ENCODE measurements at places on chromosomes 2 and 18. TPM values are rescaled to one million over a fixed set of nuclear protein-coding genes. Genes with fewer than 3 reads are reported as not detected.

POTEC gene
- total RNA-seq: not detected

TSGA10 gene
- 2.5 TPM for total RNA-seq

SDC1 gene
- total RNA-seq: 1.2 TPM

BMP10 gene
- not detected for total RNA-seq

IL1RN gene
- 0.91 TPM for total RNA-seq

TOGARAM2 gene
- 29.7 TPM for total RNA-seq

DNA sequence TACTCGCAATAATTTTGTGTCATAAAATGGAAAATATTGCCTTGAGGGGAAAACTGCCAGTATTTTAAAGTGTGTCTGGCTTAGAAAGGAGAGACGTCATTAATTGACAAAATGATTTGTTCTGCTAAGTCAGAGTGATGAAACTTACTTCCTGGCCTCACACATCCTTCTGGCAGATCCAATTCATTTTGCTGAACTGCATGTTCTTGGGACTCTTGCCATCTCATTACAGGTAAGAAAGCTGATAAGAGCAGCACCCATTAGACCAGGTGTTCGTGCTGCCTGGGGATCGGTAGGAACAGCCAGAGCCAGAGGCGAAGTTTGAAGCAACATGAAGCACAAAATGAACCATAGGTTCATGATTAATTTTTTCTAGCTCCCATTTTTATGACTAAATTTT lies 38.0 kb downstream of the KCNE4 start:
- no peak for DNase-seq
- H3K4me3 ChIP-seq: no peak overlapping the region
- no peak overlapping the region for H3K27ac ChIP-seq
- H3K27me3 ChIP-seq: no peaks in the 10 kb centered on the region

- no peaks in the 10 kb centered on the region for H3K27me3 ChIP-seq
- H3K27ac ChIP-seq: no peak overlapping the region
- no peak for DNase-seq
- H3K4me3 ChIP-seq: no peak overlapping the region
- H3K4me1 ChIP-seq: no peaks in the 10 kb centered on the region
Observed at GRCh38 chr2:185384822-185385560, 353.6 kb upstream of the FSIP2 start.

DNA sequence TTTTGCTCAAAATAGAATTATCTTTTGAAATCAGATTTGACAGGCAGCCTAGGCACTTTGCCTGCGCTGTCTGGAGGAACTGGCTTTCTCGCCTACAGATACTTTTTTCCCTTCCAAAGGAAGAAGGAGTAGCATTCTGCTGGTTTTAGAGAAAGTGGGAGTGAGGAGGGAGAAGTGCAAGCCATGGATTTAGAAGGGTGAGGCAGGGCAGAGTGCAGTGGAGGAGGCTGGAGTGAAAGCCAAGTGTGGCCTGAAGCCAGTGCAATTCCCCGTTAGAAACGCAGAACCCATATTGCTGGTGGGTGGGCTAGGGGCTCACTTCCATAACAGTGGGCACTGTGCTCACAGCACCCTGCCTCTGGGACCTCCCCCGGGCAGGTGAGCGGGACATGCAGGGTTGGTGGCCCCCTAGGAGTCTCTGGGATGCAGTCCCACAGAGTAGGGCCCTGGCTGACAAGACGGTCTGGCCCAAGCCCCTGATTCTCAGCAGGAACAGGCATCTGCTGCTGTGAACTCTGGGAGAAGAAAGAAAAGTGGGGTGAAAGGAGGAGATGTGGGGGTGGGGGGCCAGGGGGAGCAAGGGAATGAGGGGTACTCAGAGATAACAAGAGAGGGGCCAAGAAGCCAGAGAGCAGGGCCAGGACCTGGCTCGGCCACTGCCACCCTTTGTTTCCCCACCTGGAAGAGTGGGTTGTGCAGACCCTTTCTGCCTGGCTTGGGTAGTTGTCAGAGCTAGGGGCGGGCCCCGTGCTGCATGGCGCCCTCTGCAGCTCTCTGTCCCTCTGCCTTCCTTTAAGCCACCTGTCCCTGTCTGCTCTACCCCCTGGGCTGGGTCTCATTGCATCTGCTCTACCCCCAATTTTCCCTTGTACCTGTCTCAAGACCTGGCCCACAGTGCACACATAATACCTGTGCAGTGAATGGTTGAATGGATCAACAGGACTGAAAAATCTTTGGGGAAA lies 273.5 kb upstream of the HS6ST1 start:
- no peaks in the 10 kb centered on the region for H3K36me3 ChIP-seq
- no peak overlapping the region for H3K4me3 ChIP-seq
- no peaks in the 10 kb centered on the region for H3K4me1 ChIP-seq
- no peak for DNase-seq
- H3K27ac ChIP-seq: no peak overlapping the region
- no peaks in the 10 kb centered on the region for H3K27me3 ChIP-seq

- H3K36me3 ChIP-seq: no peaks in the 10 kb centered on the region
- no peak overlapping the region for H3K4me3 ChIP-seq
- H3K4me1 ChIP-seq: no peaks in the 10 kb centered on the region
- no peak for DNase-seq
- H3K27me3 ChIP-seq: no peaks in the 10 kb centered on the region
- H3K27ac ChIP-seq: no peak overlapping the region
Observed at GRCh38 chr2:204170411-204170810, 233.8 kb downstream of the ICOS start.

GRCh38 chr2:28292491-28292890 lies 100.2 kb upstream of the FOSL2 start:
- no peak overlapping the region for H3K27ac ChIP-seq
- no peak overlapping the region for H3K4me3 ChIP-seq
- no peaks in the 10 kb centered on the region for H3K4me1 ChIP-seq
- H3K27me3 ChIP-seq: no peaks in the 10 kb centered on the region
- DNase-seq: no peak
- no peaks in the 10 kb centered on the region for H3K36me3 ChIP-seq

DNA sequence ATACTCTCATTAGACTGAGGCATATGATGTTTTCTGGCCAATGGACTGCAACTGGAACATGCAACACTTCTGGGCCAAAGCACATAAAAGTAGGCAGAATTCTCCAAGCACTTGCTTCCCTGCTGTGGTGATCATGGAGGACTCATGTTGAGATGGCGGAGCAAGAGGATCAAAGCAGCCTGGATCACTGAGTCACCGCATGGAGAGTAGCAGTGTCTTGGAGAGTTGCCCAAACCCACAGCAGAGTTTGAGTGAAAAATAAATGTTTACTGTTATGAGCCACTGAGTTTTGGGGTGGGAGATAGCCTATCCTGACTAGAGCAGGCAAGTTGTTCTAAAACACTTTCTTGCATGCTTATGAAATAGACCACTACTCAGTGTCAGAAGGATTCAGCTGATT lies 359.5 kb downstream of the ZNF521 start:
- no peak overlapping the region for H3K27ac ChIP-seq
- DNase-seq: no peak
- no peaks in the 10 kb centered on the region for H3K27me3 ChIP-seq

DNA sequence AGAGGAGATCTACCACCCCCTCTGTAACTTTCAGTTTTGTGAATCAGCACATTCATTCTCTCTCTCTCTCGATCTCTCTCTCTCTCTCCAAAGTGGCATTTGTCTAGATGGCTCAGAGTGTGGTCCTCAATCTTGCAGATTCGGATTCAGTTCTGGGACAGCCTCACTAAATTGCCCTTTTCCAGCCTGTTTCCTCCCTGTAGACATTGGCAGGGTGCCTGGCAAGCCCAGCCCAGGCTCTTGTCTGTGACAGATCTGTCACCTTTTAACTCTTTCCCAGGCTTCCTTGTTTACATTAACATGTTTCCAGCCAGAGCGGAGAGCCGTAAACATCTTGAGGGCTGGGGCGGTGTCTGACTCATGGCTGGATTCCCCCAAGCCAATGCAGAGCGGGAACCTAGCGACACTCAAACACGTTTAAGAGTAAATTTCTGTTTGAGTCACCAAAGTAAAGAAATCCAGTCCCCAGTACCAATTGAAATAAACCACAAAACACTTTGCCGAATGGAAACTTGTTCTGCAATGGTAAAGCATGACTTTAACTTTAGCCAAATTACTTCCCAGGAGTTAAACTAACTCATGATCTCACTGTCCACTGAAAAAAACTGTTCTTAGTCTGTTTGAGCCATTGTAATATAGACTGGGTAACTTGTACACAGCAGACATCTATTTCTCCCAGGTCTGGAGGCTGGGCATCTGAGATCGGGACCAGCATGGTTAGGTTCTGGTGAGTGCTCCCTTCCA lies 6.6 kb upstream of the CYP27C1 start:
- no peak overlapping the region for H3K27ac ChIP-seq
- H3K4me1 ChIP-seq: no peaks in the 10 kb centered on the region
- peaks cover 5% of the 10 kb centered on the region for H3K27me3 ChIP-seq
- no peak for DNase-seq
- H3K4me3 ChIP-seq: no peak overlapping the region
- H3K36me3 ChIP-seq: no peaks in the 10 kb centered on the region

- no peak for DNase-seq
- no peak overlapping the region for H3K4me3 ChIP-seq
- H3K27ac ChIP-seq: no peak overlapping the region
- no peaks in the 10 kb centered on the region for H3K27me3 ChIP-seq
- H3K36me3 ChIP-seq: peaks cover 15% of the 10 kb centered on the region
Observed at GRCh38 chr2:159725713-159726112, 13.4 kb downstream of the MARCHF7 start.

DNA sequence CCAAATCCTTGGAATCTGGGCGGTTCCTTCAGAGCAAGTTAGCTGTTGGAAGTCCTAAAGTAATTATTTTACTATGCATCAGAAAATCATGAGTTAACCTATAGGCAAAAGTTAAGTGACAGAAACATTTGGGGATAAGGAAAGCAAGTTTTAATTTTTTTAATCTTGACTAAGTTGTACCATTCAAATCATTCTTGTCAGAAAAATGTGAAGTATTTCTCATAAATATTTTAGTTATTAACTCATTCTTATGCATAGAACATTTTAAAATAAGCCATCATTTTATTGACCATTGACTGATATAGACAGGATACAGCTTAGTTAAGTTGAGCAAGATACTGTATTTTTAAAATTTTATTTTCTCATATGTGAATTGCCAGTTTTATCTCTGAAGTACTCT lies 98.2 kb upstream of the FOSL2 start:
- H3K27me3 ChIP-seq: no peaks in the 10 kb centered on the region
- no peaks in the 10 kb centered on the region for H3K4me1 ChIP-seq
- no peak for DNase-seq
- no peak overlapping the region for H3K27ac ChIP-seq

DNA sequence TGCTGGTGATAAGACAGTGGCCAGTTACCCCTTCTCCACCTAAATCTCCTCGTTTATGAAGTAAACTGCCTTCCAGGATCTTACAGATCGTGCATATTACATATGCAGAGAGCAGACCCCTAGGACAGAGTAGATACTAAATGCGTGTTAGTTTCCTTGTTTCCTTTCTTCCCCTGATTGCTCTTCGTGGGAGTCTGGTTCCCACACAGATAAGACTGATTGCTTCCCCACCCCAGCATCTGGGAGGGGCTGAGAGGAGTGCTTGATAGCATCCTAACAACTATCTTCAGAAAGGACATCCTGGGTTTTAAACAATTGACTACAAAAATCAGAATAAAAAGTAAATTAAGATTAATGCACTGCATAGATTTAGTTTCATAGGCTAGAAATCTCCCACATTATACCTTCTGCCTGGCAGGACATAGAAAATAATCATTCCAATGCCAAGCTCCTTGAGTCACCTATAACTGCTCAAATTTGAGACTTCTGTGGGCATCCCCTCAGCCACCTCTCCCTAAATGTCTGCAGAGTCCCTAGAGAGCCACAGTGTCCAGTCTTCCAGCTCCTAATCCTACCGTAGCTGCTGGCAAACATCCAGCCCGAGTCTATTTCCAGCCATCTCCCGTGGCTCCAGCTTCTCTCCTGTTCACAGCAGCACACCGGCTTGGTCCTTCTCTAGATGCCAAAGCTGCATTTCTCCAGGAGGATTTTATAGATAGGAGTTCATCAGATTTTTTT lies 128.3 kb downstream of the LRRC30 start:
- H3K4me1 ChIP-seq: no peaks in the 10 kb centered on the region
- H3K27ac ChIP-seq: no peak overlapping the region
- H3K4me3 ChIP-seq: no peak overlapping the region

GRCh38 chr2:34266908-34267697 lies 668.0 kb upstream of the FAM98A start:
- H3K27ac ChIP-seq: no peak overlapping the region
- no peaks in the 10 kb centered on the region for H3K27me3 ChIP-seq
- H3K4me1 ChIP-seq: no peaks in the 10 kb centered on the region

- H3K27me3 ChIP-seq: no peaks in the 10 kb centered on the region
- H3K4me1 ChIP-seq: no peaks in the 10 kb centered on the region
- H3K27ac ChIP-seq: no peak overlapping the region
- H3K36me3 ChIP-seq: no peaks in the 10 kb centered on the region
Observed at GRCh38 chr2:231418820-231419640, 23.5 kb downstream of the B3GNT7 start.

DNA sequence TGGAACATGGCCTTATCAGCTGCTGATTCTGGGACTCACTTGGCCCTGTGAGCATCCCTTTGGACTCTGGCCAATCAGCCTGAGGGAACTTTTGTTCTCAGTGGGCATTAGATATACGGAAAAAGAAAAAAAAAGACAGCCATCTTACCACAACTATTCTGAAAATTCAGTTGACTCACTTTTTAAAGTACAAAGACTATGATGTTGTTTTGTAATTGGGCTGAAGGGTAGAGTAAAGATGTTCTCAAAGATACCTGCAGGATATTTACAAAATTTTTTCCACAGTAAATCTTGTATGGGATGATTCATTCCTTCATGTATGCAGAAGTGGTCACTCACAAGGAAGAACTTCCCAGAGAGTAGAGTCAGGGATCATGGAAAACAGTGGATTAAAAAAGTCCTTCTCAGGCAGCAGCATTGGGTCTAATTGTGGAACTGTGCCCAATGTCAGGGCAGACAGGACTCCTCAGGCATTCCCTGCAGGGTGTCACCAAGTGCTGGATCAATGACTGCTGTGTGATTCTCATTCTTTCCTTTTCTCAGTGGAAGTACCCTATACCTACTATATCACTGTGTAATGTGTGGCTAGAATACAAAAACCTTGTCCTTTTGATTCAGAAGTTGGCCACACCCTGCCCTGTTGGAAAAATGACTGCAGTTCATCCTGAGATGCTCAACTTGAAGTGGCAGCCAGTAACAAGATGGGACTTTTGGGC lies 35.4 kb downstream of the SULT1C4 start:
- H3K4me3 ChIP-seq: no peak overlapping the region
- no peaks in the 10 kb centered on the region for H3K27me3 ChIP-seq
- H3K36me3 ChIP-seq: no peaks in the 10 kb centered on the region
- H3K4me1 ChIP-seq: no peaks in the 10 kb centered on the region
- no peak for DNase-seq
- H3K27ac ChIP-seq: no peak overlapping the region
